Stimulated activated CD4-positive, alpha-beta T cell treated with anti-CD3 and anti-CD28 coated beads, Interleukin-4, amount 100 ng/mL, for 1 hour (primary cell): ENCODE measurements at places on chromosomes 11 and 22.

- DNase-seq: no peak
Measured at GRCh38 chr11:41950470-41951143, 491.2 kb upstream of the LRRC4C start.

DNA sequence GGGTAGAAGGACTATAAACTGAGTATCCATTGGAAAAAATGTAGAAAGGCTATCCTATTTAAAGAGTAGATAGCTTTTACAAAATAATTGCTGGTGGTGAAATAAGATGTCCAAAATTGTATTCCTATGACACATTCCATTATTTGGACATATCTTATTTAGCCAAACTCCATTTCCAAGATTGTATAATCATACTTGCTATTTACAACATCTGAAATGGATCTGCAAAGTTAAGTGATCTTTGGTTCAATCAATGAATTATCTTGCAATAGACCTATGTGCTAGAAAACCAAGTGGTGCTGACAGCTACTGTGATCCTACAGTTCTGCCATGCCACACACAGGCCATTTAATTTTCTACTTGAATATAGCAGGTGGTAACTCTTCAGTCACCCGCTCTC lies 11.0 kb upstream of the BLID start:
- DNase-seq: no peak

GRCh38 chr22:40176921-40177737 lies 596 bp upstream of the TNRC6B start:
- DNase-seq: peak; percentile 72

- DNase-seq: no peak
Measured at GRCh38 chr22:43439368-43440103, 27.7 kb downstream of the MPPED1 start.

DNA sequence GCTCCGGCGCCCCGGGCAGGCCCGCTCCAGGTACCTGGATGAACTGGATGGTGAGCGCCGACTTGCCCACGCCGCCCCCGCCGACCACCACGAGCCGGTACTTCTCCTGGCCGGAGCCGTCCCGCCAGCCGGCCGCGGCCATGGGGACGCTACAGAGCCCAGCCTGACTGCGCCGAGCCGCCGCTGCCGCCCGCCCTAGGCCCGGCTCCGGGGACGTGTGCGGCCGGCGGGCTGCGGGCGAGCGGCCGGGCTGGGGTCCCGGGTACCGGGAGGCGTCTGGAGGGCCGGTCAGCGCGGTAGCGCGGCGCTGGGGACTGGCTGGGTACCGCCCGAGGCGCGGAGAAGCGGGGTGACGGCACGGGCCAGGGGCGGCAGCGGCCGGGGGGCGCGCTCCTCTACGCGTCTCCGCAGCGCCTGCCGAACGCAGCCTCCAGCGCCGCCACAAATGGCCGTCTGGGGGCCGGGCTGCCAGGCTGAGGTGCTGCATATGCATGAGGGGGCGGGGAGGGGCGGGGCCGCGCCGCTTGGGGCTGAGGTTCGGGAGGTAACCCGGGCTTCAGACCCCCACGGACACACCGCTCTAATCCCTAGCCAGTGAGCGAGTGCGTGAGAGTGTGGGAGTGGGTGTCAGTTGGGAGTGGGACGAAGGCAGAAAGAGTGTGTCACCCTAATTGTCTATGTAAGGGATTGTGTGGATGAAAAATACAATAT lies at the start of gene RRAS2:
RRAS2 (minus strand) TSS at position 455 of the 711 bp plus-strand sequence; CDS start at position 142, 313 bp downstream.
- peak; percentile 80 for DNase-seq

- DNase-seq: no peak
Measured at GRCh38 chr11:19890308-19890707, 177.7 kb downstream of the NAV2 start.

DNA sequence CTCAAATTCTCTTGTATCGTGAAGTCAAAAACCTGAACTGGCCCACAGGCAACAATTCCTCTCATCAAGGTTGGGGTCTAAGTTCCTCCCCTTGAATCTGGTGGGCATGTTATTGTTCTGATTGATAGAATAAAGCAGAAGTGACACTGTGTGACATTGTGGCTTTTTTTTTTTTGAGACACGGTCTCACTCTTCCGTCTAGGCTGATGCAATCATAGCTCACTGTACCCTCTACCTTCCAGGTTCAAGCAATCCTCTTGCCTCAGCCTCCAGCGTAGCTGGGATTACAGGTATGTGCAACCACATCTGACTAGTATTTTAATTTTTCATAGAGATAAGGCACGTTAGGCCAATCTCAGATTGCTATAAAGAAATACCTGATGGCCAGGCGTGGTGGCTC lies 8.9 kb upstream of the PELI3 start:
- DNase-seq: no peak

GRCh38 chr11:132535830-132536229 lies 996.5 kb downstream of the OPCML start:
- DNase-seq: no peak

- DNase-seq: no peak
Measured at GRCh38 chr11:72618803-72619202, 55.4 kb downstream of the PDE2A start.

- no peak for DNase-seq
Measured at GRCh38 chr11:93822359-93822758, 28.1 kb downstream of the VSTM5 start.

DNA sequence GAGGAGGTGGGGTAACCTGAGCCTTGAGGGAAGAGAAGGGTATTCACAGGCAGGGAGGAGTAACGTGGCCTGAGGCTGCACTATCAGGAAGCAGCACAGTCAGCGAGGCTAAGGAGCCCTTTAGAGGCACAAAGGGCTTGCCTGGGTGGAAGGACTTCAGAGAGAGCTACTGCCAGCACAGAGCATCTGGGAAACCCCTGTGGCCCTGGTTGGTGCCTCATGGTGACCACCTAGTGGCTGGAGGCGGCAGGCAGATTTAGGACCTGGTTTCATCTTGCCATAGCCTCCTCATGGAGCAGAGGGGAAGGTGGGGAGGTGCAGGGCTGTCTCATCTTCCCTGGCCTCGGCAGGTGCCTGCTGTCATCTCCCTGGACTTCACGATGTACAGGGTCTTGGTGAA lies 64.5 kb downstream of the MPPED1 start:
- no peak for DNase-seq

- DNase-seq: peak; percentile 48
Measured at GRCh38 chr11:76670485-76671236, at the start of gene LRRC32. Gene LRRC32 (minus strand): TSS chr11:76670747. CDS start chr11:76665954, 4,793 bp downstream.

- no peak for DNase-seq
Measured at GRCh38 chr11:3157381-3158130, 7.6 kb downstream of the OSBPL5 start.

GRCh38 chr22:40654522-40655167 lies 18.1 kb upstream of the MRTFA start:
- no peak for DNase-seq

GRCh38 chr11:123653827-123654565 lies 428 bp downstream of the SCN3B start:
- peak; percentile 36 for DNase-seq

GRCh38 chr11:1397146-1397861 lies 7.6 kb downstream of the BRSK2 start:
- DNase-seq: no peak

DNA sequence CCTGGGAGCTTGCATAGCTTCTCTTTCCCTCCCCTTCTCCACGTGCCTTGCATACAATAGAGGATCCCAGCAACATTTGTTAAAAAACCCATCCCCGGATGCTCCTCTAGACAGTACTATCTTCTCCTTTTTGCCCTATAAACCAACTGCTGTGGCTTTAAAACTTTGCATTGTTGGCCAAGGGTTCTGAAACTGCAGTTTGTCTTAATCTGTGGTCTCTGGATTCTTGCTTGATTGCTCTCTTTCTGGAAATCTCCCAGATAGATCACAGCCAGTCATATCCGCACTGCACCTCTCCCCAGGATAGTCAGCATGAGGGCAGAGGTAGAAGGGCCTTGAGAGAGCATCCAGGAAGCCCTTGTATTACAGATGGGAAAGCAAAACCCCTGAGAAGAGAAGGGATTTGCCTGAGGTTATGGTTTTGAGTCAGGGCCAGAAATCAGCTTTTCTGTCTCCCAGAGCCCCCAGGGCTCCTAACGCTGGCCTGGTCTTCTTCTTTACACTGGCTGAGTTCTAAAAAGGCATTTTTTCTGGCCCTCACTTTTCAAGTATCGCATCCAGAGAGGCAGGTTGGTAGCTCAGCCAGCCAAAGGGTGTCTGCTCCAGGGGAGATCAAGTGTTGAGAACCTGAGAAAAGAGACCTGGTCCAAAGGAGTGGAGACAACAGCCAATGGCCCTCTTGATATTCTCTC lies 70.6 kb downstream of the ADM start:
- no peak for DNase-seq

DNA sequence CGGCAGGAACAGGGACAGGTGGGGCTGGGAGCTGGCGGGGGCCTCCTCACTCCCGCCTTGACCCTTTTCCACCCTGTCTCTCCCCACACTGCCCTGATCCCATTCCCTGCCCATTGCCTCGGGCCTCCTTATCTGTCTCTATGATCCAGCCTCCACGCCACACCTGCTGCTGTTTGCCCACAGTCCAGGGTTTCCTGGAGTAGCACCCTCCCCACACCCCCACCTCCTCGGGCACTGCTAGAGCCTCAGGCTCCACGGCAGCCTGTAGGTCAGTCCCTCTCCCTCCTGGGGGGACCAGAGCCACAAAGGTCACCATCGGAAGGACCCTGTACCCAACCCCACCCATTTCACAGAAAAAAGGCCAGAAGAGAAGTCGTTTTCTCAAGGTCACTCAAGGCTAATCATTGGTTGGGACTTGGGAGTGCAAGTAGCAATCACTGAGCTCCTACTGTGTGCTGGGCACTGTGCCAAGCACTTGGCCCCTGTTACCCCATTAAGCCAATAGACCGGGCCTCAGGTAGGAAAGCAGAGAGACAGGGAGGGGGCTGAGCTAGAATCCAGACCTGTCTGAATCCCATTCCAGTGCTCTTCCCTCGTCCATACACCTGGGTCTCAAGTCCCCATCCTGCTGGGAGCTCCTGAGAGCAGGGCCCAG lies 71.8 kb downstream of the PDE2A start:
- no peak for DNase-seq

DNA sequence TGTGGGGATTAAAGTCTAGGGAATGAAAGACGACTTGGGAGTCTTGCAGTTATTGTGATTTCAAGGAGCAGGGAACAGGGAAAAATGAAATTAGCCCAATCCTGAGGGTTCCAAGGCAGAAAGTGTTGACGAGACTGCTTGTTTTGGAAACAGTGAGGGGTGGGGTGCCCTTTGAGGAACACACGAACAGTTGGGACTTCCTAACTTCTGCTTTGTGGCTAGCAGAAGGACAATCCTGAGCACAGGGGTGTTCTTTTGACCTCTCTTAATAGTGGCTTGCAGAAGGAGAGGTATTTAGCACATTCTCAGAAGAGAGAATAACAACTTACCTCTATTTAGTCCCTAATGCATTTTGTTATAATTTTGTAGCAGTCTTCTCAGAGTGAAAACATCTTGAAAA lies 545.9 kb upstream of the ARHGAP42 start:
- DNase-seq: no peak

DNA sequence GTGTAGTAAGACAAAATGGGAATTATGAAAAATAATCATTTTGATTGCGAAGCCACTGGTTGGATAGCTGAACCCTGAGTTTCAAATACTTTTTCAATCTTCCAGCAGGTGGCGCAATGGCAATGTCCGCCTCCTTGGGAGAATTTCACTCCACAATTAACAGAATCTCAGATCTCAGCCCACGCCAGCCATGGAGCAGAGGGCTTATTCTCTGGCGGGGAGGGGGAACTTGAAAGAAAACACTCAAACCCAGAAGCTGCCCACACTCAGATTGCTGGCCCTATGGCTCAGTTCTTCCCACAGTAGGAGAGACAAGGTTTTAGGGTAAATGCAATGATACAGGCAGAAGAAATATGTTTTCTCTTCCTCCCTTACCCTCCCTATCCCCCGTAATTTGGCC lies 38.7 kb upstream of the RCN1 start:
- DNase-seq: peak; percentile 36

- no peak for DNase-seq
Measured at GRCh38 chr11:84947970-84948580, 679.1 kb downstream of the DLG2 start.

- no peak for DNase-seq
Measured at GRCh38 chr11:73797457-73797856, 9.8 kb downstream of the MRPL48 start.

GRCh38 chr22:43110927-43111623 lies 525 bp downstream of the BIK start:
- peak; percentile 60 for DNase-seq

DNA sequence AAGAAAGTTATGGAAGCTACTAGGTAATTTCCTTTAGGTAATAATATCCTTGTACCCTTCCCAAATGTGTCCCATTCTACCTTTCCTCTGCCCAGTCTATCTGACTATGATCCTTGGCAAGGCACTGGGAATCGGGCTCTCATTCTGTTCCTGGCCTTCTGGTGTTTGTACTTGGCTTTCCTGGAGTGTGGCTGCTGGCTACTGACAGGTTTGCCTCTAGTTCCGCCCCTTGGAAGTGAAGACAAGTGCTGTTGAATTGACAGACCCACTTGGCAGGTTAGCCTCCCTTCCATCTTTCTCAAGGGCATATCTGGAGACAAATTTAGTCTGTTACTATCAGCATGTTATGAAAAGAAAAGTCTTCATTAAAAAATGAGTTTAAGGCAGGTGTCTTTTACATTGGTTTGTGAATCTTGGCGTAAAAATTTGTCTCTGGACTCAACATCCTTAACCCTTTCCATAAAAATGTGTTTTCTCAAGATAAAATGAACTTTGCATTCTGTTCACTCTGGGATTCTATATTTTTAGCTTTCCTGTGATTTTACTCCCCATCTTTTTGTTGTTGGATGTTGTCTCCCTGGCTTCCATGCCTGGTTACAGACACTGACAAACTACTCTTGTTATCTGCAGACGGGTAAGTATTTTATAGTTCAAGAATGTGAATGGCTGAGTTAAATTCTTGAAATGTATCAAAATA lies 287.4 kb upstream of the PDGFD start:
- DNase-seq: no peak

- DNase-seq: no peak
Measured at GRCh38 chr11:45546366-45546765, 119.1 kb downstream of the CHST1 start.

- DNase-seq: no peak
Measured at GRCh38 chr11:59528711-59529110, 17.4 kb downstream of the OR4D9 start.

GRCh38 chr11:125223901-125224361 lies 59.4 kb downstream of the PKNOX2 start:
- no peak for DNase-seq

DNA sequence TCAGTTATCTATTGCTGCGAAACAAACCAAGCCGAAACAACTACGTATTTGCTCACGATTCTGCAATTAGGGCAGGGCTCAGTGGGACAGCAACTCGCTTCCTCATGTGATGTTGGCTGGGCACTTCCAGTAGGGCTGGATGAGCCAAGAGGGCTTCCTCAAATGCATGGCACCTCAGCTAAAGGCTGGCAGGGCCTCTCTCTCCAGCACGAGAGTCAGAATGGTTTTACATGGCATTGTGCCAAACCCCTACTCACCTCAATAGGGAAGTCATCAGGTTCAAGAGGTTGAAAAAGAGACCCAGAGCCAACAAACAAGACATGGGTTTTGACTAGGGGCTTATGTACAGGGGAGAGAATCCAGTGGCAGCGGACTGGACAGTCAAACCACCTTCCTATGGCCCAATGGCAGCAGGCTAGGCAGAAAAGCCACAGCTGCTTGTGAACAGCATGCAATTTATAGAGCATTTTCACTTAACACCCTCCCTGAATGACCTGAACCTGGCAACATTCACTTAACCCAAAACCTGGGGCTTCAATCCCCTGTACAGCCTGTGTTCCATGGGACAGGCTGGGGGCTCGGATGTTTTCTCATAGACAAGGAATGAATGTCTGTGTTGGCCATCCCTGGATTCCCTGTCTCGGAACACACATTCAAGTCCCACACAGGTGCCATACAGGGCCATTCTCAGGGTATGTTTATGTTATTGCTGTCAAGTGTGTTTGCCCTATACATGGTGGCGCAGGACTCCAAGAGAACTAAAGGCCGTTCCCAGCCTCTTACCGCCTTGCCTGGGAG lies 154.2 kb upstream of the NAV2 start:
- no peak for DNase-seq
